ENCODE measurements at places on chromosomes 13 and 19.

- no peak for DNase-seq
These were observed 17.6 kb upstream of the GSX1 start for GRCh38 chr13:27774651-27775050.

- DNase-seq = no peak
These were observed 656 bp downstream of the PCCA start for GRCh38 chr13:100089465-100090032.

- no peak for DNase-seq
These were observed 65.8 kb upstream of the RFXAP start for GRCh38 chr13:36753176-36753575.

GRCh38 chr13:37357548-37357947 lies 241.0 kb downstream of the POSTN start:
- DNase-seq = no peak

All from stimulated activated CD4-positive, alpha-beta T cell treated with anti-CD3 and anti-CD28 coated beads, Interleukin-12 subunit alpha, Interleukin-12 subunit beta, amount 100 ng/mL, for 48 hours (primary cell).